ENCODE measurements at places on chromosomes 4 and X. TPM values are rescaled to one million over a fixed set of nuclear protein-coding genes. Genes with fewer than 3 reads are reported as not detected.

NXF2B gene
- total RNA-seq: not detected

GRCh38 chrX:20205927-20206708, 60.6 kb downstream of the RPS6KA3 start:
- DNase-seq: no peak

TNIP2 gene
- 95.4 TPM for total RNA-seq

DNA sequence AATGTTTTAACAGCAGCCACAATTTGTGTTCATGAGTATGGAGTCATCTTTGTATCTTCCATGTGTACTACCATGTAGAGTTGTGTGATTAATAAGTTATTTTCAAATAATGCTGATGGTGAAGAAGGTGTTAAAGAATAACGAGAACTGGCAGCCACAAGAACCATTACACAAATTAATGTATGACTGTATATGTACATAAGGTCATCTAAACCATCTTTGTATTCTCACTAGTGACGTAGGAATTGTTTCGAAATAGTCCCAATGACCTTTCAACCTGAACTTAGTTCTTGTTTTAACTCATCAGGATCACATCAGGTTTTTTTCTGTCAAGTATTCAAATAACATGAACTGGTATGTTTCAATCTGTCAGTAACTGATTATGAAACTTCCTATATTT, 48.3 kb upstream of the NOCT start:
- no peak for DNase-seq

- DNase-seq: no peak
Observed at GRCh38 chr4:163523791-163524365, 29.4 kb downstream of the TMA16 start.

DNA sequence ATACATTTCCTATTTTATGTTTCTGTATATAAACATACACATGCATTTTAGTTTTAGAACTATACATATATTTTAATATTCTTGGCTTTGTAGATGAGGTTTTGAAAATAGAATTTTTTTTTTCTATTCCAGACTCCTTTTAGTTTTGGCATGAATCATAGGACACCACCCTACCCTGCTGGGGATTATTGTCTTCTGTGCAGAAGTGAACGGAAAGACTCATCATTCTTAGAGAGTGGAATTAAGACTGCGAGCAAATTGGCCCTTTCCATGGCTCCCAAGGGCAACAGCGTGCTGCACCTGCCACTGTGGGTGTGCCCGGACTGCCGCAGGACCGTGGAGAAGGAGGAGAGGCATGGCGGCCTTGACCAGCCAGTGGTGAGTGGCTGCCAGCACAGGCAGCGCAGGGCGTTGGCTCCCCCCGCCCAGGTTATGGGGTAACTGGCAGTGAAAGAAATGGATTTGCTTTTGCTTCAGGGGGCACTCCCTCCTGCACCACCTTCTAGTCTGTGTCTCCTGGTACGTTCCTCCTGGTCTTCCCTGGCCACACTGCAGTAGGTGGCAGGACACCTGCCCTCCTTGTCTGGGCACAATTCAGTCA, 59.6 kb downstream of the FAM193A start:
- no peak for DNase-seq

DNA sequence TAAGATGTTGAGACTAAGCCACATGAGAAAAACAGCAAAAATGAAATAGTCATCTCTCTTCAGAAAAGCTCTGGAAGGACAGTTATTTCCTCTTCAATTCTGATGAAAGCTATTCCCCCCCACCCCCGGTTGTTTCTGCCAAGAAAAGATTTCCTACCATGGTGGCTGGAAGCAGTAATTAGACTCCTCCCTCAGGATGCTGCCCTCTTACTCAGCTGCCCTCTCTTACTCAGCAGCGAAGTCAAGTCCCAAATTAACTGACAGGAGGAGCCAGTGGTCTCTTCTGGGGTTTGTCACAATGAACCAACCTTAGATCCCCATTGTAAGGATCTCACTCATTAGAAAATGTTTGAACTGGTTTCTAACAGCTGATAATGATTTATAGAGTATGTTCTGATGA, 38.0 kb downstream of the GPM6B start:
- DNase-seq: no peak
